ENCODE measurements at places on chromosomes 16 and 17. TPM values are rescaled to one million over a fixed set of nuclear protein-coding genes. Genes with fewer than 3 reads are reported as not detected.

GRCh38 chr16:1993731-1994131 is 4.0 kb downstream of the SYNGR3 start:
- peaks cover 7% of the 10 kb centered on the region for H3K36me3 ChIP-seq
- no peak overlapping the region for H3K27ac ChIP-seq

DNA sequence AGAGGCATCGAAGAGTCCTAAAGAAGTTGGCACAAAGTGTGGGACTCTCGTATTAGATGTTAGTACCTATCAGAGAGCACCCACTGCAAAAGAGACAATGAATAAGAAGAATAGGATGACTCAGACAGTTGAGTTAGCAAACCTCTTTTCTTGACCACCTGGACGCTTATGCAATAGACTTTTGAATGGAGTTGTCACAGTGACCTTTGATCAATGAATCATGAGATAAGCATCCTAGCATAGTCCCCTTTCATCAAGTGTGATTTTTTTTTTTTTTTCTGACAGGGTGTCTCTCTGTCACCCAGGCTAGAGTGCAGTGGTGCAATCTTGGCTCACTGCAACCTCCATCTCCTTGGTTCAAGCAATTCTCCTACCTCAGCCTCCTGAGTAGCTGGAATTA is 1417.9 kb upstream of the GOT2 start:
- H3K4me1 ChIP-seq = no peaks in the 10 kb centered on the region
- H3K36me3 ChIP-seq = no peaks in the 10 kb centered on the region
- no peak for DNase-seq
- no peak overlapping the region for H3K4me3 ChIP-seq
- H3K27ac ChIP-seq = no peak overlapping the region
- no peaks in the 10 kb centered on the region for H3K27me3 ChIP-seq

DNA sequence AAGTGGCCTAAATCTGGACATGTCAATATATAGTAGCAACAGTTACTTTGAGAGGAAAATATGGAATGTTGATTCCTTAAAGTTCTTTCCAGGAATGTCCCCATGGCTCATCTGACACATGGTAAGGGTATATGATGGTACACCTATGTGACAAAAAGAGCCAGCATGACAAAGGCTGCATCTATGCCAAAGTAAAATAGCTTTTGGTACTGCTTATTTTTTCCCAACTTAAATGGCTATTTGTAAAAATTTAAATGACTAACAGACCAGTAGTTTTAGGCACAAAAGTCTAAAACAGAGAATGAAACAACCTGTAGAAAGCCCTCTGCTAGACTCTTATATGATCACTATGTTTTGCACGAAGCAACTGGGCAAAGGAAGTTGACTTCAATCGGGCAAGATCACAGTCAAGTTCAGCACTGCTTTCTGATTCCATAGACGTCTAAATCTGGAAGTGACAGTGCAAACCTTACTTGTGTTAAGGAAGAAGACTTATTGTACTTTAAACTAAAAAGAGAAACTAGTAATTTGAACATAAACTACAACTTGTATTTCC is 135.1 kb downstream of the SKAP1 start:
- no peaks in the 10 kb centered on the region for H3K27me3 ChIP-seq
- no peak overlapping the region for H3K27ac ChIP-seq
- no peak for DNase-seq
- no peaks in the 10 kb centered on the region for H3K36me3 ChIP-seq
- H3K4me1 ChIP-seq = no peaks in the 10 kb centered on the region
- no peak overlapping the region for H3K4me3 ChIP-seq

SNAI3 gene
- 2.1 TPM for total RNA-seq

MYH3 gene
- total RNA-seq = 2.0 TPM

Measured in endodermal cell (in vitro differentiated cells).